ENCODE measurements at places on chromosomes 2 and 18.

- DNase-seq = no peak
Observed at GRCh38 chr2:188078534-188078933, 213.1 kb upstream of the GULP1 start.

GRCh38 chr2:113965644-113966043 lies 75.8 kb downstream of the ACTR3 start:
- DNase-seq = no peak

- DNase-seq = no peak
Observed at GRCh38 chr2:10770956-10771750, 41.4 kb downstream of the PDIA6 start.

DNA sequence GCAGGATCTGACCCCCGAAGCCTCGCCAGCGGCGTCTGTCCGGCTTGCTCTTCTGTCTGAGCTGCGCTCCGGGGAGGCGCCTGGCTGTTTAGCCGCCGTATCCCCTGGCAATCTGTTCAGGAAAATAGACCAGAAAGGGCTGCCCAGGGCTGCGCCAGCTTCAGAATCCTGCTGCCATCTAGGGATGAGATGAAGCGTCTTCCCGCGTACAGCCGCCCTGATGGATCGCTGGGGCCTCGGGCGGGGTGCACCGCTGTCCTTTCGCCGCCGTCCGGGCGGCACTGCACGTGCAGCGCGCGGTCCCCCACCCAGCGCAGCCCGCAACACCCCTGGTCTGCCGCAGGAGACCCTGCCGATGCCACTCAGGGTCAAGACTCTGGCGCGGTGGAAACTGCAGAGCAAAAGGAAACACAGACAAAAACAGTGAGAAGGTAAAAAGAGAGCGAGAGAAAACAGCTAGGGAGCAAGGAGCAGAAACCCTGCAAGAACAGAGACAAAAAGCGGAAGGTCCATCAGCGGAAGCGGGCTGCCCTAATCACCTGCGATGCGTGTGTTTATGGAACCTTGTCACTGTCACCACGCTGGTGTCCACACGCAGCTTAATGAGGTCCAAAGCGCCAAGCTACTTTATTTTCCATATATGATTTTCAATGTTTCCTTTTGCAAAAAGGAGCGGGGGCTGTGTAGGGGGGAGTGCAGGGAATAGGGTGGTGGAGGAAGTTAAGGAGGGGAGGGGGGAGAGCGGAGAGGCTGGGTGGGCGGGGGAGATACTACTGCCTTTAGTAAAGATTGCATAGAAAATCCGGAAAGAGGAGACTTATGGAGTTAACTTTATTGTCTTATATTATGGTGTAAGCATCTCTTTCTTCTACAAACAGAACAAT lies 2113.3 kb upstream of the PIK3C3 start:
- DNase-seq = peak; percentile 14

DNA sequence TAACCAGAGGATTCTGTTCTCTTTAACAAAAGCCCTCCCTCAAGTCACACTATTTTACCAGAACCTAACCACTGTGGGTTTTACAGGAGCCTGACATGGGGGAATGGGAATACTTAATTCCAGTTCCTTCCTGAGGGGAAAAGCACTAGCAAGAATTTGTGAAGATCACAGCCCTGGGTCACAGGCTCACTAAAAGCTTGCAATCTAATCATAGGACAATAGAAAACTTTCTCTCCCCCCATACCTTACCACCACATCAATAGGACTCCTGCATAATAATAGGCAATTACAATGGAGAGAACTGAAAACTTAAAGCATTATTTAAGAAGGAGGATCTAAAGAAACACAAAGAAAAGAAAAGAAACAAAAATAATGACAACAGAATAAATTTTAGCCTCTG lies 225.8 kb upstream of the ZNF804A start:
- DNase-seq = no peak

DNA sequence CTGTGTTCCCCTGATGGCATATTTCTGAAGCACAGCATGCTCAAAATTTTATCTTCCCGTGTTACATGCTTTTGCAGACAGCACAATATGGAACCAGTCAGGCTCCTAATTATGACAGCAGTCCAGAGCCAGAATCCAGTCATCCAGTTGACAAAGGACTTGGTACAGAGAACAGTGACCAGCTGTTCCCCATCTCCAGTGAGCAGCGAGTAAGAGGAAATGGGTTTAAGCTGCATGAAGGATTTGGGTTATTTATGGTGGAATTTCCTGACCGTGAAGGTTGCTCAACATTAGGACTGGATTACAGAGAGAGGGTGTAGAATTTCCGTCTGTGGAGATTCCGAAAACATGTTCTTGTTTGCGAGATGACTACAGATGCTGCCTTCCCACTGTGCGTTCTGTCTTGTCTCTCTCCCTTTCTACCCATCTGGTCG lies 24.4 kb downstream of the SGPP2 start:
- peak; percentile 35 for DNase-seq

- no peak for DNase-seq
Observed at GRCh38 chr2:104078431-104079157, 775.3 kb upstream of the POU3F3 start.

- DNase-seq = peak; percentile 10
Observed at GRCh38 chr2:212364112-212364985, 174.3 kb downstream of the ERBB4 start.

GRCh38 chr2:74444498-74445318 lies 3.0 kb upstream of the RTKN start:
- no peak for DNase-seq

DNA sequence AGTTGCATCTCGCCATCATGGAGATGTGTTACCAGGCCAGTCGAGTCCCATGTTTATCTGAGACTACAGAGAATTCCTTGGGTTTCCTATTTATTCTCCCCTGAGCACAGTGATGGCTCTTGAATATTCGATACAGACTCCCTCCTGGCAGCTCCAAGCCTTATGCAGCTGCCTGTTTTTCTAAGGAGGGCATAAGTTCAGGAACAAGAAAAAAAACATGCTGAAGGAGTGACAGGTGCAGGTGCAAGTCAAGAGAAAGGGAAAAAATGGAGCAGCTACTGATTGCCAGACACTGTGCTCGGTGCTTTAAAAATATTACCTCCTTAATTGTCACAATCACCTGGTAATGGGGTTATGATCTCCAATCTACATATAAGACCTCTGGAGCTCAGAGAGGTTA lies 177.2 kb upstream of the DPP10 start:
- DNase-seq = no peak

- DNase-seq = no peak
Observed at GRCh38 chr2:47193607-47194006, 38.5 kb upstream of the STPG4 start.

- DNase-seq = peak; percentile 16
Observed at GRCh38 chr2:62740221-62740620, 34.7 kb downstream of the EHBP1 start.

- DNase-seq = no peak
Observed at GRCh38 chr2:20391951-20392699, 41.5 kb upstream of the PUM2 start.

DNA sequence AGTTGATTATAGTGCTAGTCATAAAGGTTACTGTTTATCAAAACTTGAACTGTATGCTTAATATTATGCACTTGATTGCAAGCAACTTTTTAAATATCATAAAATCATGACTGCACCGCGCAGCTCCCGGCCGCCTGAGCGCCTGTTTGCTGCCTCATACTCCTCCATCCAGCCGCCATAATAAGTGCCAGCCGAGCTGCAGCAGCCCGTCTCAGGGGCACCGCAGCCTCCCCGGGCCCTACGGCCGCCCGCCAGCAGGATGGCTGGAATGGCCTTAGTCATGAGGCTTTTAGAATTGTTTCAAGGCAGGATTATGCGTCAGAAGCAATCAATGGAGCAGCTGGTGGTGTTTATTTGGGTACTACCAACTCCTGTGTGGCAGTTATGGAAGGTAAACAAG lies 337.2 kb downstream of the PAX3 start:
- DNase-seq = no peak

DNA sequence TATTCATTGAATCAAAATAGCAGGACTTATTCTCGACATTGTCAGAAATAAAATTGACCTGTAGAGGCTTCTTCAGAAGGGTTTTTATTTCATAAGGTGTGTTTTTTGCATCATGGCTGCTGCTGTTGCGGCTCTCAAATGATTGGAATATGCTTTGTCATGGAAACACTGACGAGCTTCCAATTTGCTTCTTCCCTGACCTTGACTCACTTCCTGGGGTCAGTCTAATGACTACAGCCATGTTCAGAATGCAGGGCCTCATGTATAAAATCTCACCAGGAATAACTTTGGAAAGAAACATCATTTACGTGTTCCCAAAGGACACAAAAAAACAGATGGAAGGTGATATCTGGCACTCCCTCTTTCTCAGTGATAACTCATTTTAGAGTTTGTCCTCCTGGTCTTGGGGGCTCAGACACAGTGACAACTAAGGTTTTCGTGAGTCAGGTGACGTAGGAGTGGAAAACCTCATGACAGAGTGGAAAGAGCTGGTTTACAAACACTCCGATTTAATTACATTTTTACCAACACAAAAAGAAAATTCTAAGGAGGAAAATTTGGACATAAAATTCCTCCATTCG lies 467.0 kb upstream of the RAB12 start:
- DNase-seq = no peak

GRCh38 chr18:2884706-2885285 lies 38.0 kb downstream of the EMILIN2 start:
- no peak for DNase-seq

DNA sequence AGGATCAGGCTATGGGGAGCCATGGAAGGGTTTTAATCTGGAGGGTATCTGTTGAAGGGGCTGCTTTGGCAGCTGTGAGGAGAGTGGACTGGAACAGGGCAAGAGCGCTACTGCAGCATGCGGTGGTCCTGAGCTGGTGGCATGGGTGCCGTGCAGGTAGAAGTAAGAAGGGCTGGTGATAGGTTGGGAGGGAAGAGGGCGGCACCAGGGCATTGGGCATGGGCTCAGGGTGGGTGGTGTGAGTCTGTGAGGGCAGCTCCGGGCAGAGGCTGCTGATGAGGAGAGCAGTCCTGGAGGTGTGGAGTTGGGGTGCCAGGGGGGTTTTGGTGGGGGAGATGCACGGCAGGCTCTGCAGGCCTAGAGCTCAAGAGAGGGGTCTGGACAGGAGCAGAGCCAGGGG lies 2.1 kb downstream of the ACTG2 start:
- DNase-seq = no peak

DNA sequence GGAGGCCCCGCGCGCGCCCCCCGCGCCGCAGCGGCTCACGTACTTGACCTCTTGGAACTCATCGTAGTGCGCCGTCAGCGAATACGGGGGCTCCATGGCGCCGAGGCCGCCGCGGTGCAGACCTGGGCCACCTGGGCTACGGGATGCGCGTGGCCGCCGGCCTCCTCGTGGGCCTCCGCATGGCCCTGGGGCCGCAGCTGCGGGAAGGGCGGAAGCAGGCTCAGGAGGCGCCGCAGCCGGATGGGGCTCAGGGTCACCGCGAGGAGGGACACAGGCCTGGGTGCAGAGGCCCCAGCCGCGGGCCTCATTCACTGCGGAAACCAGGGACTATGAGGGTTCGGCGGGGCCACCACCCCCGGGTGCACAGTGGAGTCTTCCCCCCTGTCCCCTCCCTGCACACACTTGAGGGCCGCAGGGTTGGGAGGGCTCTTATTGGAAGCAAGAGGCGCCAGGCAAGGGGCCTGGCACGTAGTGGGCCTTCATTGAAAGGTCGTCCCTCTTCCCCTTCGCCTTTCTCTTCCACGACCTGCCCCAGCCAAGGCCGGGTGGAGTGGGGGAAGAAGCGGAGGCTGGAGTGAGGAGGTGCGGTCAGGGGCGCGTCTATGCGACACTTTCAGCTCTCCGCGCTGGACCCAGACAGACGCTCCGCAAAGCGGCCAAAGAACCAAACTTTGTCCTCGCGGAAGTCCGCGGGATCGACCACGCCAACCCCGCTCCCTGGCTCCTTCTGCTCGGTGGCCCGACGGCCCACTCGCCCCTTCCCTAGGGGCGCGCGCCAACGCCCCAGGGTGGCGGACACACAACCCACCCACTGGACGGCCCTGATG lies 863 bp downstream of the ECEL1 start:
- no peak for DNase-seq

- no peak for DNase-seq
Observed at GRCh38 chr2:172751564-172751963, 15.9 kb downstream of the RAPGEF4 start.

DNA sequence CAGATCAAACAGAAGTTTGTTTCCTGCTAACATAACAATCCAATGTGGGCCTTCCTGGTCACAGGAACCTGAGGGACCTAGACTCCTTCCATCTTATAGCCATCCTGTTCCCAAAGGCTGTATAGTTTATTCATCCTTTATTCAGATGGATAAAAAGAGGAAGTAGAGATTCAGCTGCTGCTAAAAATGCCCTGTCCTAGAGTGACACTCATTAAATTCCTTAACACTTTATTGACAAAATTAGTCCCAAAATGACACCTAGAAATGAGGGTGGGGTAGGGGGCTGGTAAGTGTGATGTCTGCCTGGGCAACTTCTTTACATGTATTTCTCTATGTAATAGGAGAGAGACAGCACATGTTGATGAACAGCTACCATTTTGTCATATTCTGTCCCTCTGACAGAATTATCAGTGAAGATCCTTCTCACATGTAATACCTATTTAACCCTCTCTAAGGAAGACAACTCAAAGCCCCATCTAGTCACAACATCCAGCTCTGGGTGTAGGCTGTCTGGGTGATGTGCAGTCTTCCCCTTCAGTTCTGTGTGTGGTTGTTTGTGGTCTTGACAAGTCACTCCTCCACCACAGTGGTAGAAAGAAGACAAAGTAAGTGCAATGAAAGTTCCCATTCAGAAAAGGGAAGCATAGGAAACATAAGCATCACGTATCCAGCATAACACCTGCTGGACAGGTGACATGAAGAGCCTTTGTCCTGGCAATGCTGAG lies 253.9 kb upstream of the CNTNAP5 start:
- no peak for DNase-seq

GRCh38 chr2:8306530-8307351 lies 375.1 kb upstream of the ID2 start:
- no peak for DNase-seq

- no peak for DNase-seq
Observed at GRCh38 chr2:153163055-153163454, 315.5 kb downstream of the RPRM start.

DNA sequence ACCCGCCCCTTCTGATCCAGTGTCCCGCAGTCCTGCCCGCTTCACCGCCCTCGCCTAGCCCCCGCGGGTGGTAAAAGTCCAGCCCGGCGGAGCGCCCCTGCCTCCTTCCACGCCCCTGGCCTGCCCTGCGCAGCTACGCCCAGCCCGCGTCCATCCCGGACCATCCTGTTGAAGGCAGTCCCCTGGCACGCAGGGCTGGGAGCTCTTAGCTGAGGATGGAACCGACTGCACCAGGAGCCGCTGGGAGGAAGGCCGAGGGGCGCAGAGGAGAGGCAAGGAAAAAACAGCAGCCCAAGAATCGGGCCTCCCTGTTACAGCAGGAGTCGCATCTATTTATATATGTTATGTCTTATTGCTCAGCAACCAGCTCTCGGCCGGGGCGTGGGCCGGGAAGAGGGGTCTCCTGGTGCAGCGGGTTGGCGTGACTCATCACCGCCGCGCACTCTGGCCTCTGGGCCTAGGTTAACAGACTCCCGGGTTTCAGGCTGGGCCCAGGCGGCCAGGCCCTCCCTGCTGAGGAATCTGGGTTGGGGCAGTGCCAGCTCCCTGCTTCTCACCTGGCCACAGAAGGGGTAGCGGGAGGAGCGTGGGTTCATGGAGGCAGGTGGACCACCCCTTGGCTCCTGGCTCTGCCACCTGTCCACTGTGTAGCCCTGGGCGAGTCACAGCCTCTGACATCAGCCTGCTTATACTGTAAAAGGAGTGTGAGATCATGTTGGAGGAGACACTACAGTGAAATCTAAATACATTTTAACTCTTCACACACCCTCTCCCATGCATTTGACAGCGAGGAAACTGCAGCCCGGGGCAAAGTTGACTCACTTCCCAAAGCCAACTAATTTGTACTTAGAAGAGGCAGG lies 13.4 kb upstream of the MAP3K2 start:
- no peak for DNase-seq
